ENCODE measurements at places on chromosomes 16 and 17. TPM values are rescaled to one million over a fixed set of nuclear protein-coding genes. Genes with fewer than 3 reads are reported as not detected.

The C16orf46 gene
- total RNA-seq: 0.70 TPM

The SSTR5 gene
- not detected for total RNA-seq

- H3K27ac ChIP-seq: no peak overlapping the region
- peaks cover 53% of the 10 kb centered on the region for H3K4me1 ChIP-seq
- no peak overlapping the region for H3K4me3 ChIP-seq
- peaks cover 19% of the 10 kb centered on the region for H3K36me3 ChIP-seq
- no peaks in the 10 kb centered on the region for H3K27me3 ChIP-seq
- no peak for DNase-seq
Measured at GRCh38 chr17:28331891-28332420, 3.3 kb downstream of the IFT20 start.

DNA sequence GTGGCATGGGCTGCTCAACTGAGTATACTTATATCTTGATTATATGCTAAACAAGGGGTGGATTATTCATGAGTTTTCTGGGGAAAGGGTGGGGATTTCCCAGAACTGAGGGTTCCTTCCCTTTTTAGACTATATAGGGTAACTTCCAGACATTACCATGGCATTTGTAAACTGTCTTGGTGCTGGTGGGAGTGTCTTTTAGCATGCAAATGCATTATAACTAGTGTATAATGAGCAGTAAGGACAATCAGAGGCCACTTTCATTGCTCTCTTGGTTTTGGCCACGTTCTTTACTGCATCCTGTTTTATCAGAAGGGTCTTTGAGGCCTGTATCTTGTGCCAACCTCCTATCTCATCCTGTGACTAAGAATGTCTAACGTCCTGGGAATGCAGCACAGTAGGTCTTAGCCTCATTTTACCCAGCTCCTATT, 12.0 kb downstream of the PRR11 start:
- peaks cover 16% of the 10 kb centered on the region for H3K4me1 ChIP-seq
- H3K27ac ChIP-seq: peak overlapping the region; percentile 66
- peaks cover 10% of the 10 kb centered on the region for H3K36me3 ChIP-seq
- 0 out of 2 replicates have a peak overlapping the region, but pooled peaks have one; percentile 6 for H3K4me3 ChIP-seq
- no peak for DNase-seq

The ERBB2 gene
- 59.9 TPM for total RNA-seq

The IL17C gene
- not detected for total RNA-seq

- no peaks in the 10 kb centered on the region for H3K27me3 ChIP-seq
- H3K36me3 ChIP-seq: peaks cover 6% of the 10 kb centered on the region
- peaks cover 44% of the 10 kb centered on the region for H3K4me1 ChIP-seq
- peak; percentile 56 for DNase-seq
- H3K4me3 ChIP-seq: peak overlapping the region; percentile 98
- peak overlapping the region; percentile 98 for H3K27ac ChIP-seq
Measured at GRCh38 chr17:35807371-35808144, 1.7 kb upstream of the TAF15 start.

DNA sequence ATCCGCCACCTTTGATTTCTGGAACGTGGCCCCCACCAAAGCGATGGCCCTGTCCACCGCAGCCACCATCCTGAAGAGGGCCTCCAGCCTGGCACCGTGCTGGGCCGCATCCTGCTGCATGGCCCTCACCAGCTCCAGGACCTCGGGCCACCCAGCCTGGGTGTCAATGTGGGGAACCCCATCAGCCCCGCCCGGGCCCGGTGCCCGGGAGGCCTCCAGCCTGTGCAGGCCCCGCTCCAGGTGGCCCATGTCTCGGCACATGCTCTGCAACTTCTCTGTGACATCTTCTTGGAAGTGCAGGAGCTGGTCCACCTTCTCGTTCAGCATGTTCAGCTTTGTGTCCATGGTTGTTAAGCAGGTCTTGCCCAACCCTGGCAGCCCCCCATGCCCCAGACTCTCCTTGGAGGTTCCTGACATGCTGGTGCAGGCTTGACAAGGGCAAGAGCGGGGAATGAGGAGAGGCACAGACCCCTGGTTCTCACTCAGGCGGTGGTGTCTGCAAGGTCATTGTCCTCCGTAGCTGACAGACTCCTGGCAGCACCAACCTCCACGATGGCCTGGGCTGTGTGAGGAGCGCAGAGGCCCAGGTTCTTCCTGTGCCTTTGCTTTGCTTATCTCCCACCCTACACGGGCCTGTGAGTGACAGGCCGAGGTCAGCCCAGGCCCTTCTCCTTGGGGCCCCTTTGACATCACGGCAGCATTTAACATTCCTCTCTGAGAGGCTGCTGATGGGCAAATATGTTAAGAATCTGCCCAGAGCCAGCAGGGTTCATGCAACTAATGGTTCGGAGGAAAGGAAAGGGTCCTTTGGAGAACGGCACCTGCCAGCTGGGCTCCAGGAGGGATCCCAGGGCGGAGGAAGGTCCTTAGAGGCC, at the start of gene MYLK3:
TSS of gene MYLK3 (minus strand) at position 568 of the 875 bp plus-strand sequence. CDS start at position 417, 151 bp downstream.
- no peak for DNase-seq
- H3K27ac ChIP-seq: no peak within 1 kb of the TSS
- H3K4me1 ChIP-seq: peaks cover 28% of the 10 kb centered on the region
- H3K36me3 ChIP-seq: no peaks in the 10 kb centered on the region

GRCh38 chr16:51759329-51759728, 608.3 kb upstream of the SALL1 start:
- H3K27me3 ChIP-seq: peaks cover 4% of the 10 kb centered on the region
- DNase-seq: no peak
- peaks cover 10% of the 10 kb centered on the region for H3K4me1 ChIP-seq
- H3K27ac ChIP-seq: no peak overlapping the region
- H3K4me3 ChIP-seq: no peak overlapping the region

DNA sequence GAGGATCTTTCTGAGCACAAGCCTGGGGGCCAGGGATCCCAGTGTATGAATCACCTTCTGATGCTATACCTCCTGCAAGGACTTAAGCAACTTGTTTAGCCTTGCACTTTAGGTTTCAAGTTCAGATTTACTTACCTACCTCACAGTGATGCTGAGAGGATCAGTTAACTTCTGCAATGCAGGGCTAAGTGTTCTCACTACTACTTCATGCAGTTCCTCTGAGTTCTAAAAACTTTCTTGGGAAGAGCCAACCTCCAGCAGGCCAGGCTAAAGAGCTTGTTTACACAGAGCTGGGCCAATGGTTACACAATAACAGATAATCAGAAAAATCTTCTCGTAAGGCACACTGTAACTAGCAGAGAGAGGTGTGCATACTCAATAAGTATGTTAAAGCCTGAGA, 13.0 kb downstream of the VEZF1 start:
- peaks cover 55% of the 10 kb centered on the region for H3K4me1 ChIP-seq
- H3K27ac ChIP-seq: peak overlapping the region; percentile 15
- no peak overlapping the region for H3K4me3 ChIP-seq
- no peak for DNase-seq
- peaks cover 2% of the 10 kb centered on the region for H3K27me3 ChIP-seq

- no peaks in the 10 kb centered on the region for H3K4me1 ChIP-seq
- no peak overlapping the region for H3K27ac ChIP-seq
- no peaks in the 10 kb centered on the region for H3K36me3 ChIP-seq
- H3K4me3 ChIP-seq: no peak overlapping the region
Measured at GRCh38 chr16:55045329-55045728, 114.7 kb downstream of the IRX5 start.

GRCh38 chr17:51251010-51251409, 8.8 kb downstream of the MBTD1 start:
- H3K27me3 ChIP-seq: no peaks in the 10 kb centered on the region
- peak overlapping the region; percentile 56 for H3K4me3 ChIP-seq
- DNase-seq: no peak
- H3K36me3 ChIP-seq: peaks cover 47% of the 10 kb centered on the region
- H3K4me1 ChIP-seq: peaks cover 33% of the 10 kb centered on the region

- H3K27me3 ChIP-seq: no peaks in the 10 kb centered on the region
- no peak overlapping the region for H3K27ac ChIP-seq
- H3K4me1 ChIP-seq: peaks cover 18% of the 10 kb centered on the region
Measured at GRCh38 chr17:81221842-81222619, 734 bp downstream of the CEP131 start.

The VEZF1 gene
- total RNA-seq: 53.0 TPM

- DNase-seq: no peak
- peak overlapping the region; percentile 29 for H3K27ac ChIP-seq
- H3K27me3 ChIP-seq: no peaks in the 10 kb centered on the region
- H3K36me3 ChIP-seq: peaks cover 34% of the 10 kb centered on the region
- peaks cover 56% of the 10 kb centered on the region for H3K4me1 ChIP-seq
Measured at GRCh38 chr16:24731722-24732419, 2.4 kb downstream of the TNRC6A start.

The KREMEN2 gene
- total RNA-seq: not detected

DNA sequence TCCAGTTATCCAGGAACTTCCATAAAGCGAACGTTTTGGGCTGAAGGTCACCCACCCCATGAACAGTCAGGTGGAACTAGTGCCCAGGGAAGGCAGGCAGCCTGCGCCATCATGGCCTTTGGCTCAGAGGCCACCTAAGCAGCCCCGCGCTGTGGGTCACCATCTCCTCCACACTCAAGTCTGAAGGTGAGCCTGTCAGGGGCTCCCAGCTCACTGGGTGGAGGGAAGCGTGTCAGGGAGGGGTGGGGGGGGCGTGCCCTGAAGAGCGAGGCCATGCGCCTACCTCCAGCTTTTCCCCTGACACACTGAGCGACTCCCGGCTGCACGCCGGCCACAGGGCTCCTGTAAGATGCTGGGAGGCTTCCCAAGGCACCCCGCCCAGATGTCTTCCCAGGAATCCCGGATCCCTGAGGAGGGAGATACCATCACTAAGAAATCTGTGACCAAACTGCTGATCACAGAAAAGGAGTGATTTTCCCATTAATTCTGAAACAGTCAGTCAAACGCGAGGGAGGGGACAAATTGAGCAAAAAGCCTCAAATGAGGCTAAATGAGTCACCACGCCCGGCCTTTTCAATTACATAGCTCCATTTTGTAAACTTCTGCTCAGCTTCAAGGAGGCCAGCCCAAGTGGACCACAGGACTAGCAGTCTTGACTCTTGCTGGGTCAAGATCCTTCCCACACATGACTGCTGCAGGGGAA, 26.5 kb upstream of the SLC25A19 start:
- peaks cover 6% of the 10 kb centered on the region for H3K36me3 ChIP-seq
- DNase-seq: no peak
- H3K27me3 ChIP-seq: peaks cover 10% of the 10 kb centered on the region
- no peaks in the 10 kb centered on the region for H3K4me1 ChIP-seq
- no peak overlapping the region for H3K27ac ChIP-seq
- H3K4me3 ChIP-seq: no peak overlapping the region

The OMG gene
- not detected for total RNA-seq

DNA sequence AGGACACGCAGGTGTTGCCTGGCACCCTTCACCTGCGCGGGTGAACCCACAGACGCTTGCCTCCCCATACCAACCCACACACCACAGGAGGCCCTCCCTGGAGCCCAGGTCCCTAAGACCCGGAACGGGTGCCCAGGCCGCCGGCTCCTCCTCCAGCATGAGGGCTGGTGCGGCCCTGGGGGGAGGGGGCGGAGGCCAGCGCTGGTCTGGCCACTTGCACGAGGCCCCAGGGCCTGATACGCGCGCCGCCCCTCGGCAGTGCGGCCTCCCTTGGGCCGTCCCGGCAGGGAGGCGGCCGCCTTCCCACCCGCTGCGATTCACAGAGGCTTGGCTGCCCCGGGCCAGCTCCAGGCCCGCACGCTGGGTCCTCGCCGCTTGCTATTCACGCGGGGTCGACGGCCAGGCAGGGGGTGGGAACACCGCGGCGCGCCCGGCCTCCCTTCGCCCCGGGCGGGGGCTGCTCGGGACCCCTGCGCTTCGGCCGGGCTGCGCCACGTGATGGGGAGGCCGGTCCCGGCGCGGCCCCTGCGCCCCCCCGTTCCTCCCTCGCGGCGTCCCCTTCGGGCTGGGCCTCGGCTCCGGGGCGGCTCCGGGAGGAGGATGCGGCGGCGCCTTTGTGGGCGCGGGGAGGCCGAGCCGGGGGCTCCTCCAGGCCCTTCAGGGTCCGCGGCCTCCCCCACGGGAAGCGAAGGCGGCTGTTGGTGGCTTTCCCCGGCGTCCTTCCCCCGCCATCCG, 685 bp downstream of the FASN start:
- no peaks in the 10 kb centered on the region for H3K36me3 ChIP-seq
- peak; percentile 31 for DNase-seq
- peak overlapping the region; percentile 78 for H3K4me3 ChIP-seq

DNA sequence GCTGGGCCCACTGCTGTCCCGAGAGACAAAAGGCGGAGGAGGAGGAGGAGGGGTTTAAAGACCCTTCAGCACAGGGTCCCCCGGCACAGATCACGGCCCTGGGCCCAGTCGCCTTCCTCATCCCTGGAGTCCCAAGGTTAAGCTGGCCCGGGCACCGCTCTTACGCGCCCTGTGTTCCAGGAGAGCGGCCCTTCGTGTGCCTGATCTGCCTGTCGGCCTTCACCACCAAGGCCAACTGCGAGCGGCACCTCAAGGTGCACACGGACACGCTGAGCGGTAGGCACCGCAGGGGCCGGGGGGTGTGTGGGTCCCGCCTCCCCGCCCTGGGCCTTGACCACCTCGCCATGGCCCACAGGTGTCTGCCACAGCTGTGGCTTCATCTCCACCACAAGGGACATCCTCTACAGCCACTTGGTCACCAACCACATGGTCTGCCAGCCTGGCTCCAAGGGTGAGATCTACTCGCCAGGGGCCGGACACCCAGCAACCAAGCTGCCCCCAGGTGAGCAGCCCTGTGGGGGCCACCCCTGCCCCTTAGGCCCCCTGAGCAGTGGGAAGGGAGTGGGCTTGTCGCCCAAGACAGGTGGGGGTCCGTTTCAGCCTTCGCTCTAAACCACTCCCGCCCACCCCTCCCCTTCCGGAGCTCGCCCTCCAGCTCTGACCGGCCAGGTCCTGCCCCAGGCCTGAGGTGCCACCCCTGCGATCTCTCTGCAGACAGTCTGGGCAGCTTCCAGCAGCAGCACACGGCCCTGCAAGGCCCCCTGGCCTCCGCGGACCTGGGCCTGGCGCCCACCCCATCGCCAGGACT, 37.6 kb upstream of the ZC3H18 start:
- no peak overlapping the region for H3K27ac ChIP-seq
- no peak overlapping the region for H3K4me3 ChIP-seq
- H3K27me3 ChIP-seq: peaks cover 2% of the 10 kb centered on the region
- peaks cover 6% of the 10 kb centered on the region for H3K4me1 ChIP-seq

- peaks cover 9% of the 10 kb centered on the region for H3K36me3 ChIP-seq
- H3K4me1 ChIP-seq: no peaks in the 10 kb centered on the region
- DNase-seq: no peak
- no peak overlapping the region for H3K27ac ChIP-seq
Measured at GRCh38 chr17:67884741-67885140, 59.4 kb downstream of the BPTF start.

DNA sequence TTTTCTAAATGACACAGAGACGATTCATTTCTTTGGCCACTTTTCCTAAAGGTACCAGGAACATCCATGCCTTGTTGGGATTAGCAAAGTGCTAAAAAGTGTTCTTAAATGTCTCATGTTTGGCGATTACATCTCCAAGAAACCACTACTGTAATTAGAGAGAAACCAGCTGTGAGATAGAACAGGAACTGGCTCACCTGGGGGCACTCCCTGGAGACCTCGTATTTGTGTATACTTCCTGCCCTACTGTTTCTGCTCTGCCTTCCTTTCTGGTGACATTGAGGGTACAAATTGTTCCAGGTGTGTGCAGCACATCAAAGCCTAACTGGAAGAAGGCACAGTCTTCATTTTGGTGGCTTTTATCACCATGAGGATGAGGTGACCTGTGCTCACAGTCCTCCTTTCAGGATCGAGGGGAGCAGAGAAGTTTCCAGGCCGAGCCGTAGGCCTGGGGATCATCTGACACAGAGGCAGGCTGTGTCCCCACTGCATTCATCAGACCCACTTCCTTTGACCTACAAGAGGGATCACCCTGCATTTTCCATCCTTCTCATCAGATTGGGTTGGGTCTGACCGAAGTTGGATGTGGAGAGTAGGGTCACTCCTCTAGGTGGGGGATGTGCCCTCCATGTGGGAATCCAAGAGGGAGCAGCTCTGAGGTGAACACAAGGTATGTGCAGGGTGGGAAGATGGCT, 23.7 kb downstream of the CCL4 start:
- no peak overlapping the region for H3K27ac ChIP-seq
- no peaks in the 10 kb centered on the region for H3K4me1 ChIP-seq
- H3K27me3 ChIP-seq: peaks cover 4% of the 10 kb centered on the region
- H3K4me3 ChIP-seq: no peak overlapping the region
- H3K36me3 ChIP-seq: 0 out of 2 replicates have a peak, but pooled peaks cover 9% of the 10 kb centered on the region

Measured in HFFc6 (cell line).